ENCODE measurements at places on chromosomes 7 and 10.

DNA sequence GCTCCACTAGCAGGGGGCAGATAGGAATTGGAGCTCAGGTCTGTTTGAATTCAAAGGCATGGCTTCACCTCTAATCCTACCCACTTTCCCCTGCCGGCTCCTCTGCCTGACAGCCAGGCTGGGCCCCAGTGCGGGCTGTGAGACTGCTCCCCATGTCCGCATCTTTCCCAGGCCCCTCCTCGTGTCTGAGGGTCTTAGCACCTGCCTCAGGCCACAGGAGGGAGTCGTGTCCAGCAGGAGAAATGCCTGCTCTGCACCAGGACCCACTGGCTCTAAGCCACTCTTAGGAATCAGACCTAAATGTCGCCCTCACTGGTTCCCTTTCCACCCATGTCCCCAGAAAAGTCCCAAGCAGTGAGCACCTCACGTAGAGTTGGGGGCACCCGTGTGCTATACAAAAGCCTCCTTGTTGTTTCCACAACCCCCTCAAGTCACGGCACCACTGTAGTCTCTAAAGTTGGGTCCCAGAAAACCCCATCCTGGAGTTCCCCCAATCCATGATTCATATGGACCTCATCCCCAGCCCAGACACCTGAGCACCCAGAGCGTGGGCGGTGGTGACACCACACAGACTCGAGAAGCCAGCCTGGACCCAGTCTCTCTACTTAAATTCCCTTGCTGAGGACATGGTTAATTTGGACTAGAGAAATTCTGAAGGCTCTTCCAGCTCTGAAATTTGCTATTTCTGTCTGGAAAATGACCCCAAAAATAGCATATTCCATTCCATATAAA lies 466.4 kb upstream of the ZMIZ1 start:
- DNase-seq: no peak

DNA sequence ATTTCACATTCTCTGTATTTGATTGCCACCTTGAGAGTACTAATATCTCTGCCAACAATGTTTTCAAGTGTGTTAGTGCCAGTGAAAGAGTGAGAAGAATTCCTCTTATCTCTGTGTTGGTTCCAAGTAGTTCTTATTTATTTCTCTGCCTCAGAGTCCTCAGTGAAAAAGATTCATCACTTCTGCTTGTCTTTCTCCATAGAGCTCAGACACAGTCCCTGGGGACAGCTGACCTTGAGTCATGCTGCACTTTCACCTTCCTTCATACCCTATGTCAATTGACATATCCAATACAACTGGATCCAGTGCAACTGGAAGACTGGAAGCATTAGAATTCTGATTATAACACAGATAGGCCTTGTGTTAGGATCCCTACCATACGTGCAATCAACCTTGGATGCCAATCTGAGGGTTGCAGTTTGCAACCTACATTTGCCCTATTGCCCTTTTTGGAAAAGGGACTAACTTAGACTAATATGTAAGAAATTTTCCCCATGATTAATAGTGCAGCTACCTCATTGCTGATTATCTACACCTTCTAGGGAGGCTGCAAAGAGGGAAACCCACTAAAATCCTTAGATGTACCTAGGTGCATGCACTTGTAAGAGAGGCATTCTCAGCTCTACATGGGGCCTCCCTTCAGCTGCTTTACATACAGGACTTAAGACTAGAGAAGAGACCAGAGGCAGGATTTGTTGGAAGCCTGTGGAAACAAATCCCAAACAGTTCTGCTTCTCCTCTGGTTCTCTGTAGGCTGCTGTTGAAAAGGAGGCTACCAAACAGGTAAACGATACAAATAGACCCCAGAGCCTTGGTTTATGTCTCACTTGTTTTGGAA lies 8.4 kb downstream of the IFIT2 start:
- no peak for DNase-seq

DNA sequence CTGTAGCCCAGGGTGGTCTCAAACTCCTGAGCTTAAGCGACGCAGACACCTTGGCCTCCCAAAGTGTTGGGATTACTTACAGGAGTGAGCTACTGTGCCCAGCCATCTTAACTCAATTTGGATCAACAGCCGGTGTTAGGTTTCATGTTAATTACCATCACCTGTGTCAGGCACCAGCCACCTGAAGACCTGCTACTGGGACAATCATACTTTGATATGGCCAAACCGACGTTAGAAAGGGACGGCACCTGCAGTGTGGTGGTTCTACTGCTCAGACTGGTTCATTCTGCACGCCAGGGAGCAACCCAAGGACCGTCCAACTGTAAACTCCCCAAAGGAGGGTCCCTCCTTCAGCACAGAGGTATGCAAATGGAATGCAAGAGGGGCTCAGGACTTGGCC lies 74.2 kb upstream of the CYTH3 start:
- DNase-seq: peak; percentile 26

- no peak for DNase-seq
These were observed 45.5 kb upstream of the CCDC3 start for GRCh38 chr10:13046851-13047528.

DNA sequence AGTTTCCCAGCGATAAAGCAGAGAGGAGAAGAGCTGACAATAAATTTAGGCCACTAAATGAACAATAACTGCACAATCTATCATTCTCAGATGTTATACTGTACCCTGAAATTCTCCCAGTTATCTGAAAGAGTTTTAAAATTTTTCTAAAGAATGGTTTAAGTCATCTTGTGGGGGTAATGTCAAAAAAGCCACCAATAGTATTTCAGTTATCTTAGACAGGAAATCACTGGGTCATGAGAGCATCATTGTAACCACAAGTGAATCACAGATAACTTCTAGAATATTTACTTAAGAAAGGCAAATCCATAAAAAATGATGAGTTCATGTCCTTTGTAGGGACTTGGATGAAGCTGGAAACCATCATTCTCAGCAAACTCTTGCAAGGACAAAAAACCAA lies 147.1 kb downstream of the DNAJB9 start:
- no peak for DNase-seq

- no peak for DNase-seq
These were observed 21.4 kb upstream of the SCIN start for GRCh38 chr7:12549106-12549505.

GRCh38 chr7:76346778-76347177 lies 12.0 kb downstream of the YWHAG start:
- no peak for DNase-seq

DNA sequence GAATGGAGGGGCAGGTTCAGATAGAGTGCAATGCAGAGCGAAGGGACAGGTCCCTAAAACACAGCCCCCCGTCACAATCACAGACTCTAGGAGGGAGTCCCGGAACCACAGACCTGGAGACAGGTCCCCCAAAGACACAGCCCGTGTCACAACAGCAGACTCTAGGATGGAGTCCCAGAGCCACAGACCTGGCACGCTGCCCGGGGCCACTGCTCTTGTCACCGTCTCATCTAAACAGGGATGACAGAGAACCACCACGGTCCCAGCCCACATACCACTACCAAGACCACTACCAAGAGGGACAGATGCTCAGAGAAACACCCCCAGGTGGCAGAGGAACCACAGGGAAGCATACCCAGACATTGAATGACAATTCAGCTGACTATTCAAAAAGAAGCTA lies 183.9 kb downstream of the TCERG1L start:
- no peak for DNase-seq

DNA sequence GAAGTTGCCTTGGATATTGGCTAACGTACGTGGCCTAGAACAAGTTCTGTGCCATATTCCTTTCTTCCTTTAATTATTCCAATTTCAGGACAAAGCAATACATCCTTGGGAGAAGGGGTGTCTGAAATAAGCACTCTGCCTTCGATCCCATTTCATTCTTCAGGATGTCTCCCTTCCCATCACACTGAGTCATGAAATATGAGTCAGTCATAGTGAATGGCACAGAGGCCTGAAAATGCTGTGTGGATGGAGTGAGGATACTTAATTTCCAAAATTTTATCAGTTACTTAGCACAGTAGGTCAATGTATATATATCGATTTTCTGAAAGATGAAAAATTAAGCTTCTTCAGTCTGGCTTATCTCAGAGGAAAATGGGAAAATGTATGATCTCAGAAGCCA lies 19.5 kb downstream of the EVX1 start:
- DNase-seq: no peak

- no peak for DNase-seq
These were observed 696.3 kb upstream of the C7orf33 start for GRCh38 chr7:147894271-147894670.

DNA sequence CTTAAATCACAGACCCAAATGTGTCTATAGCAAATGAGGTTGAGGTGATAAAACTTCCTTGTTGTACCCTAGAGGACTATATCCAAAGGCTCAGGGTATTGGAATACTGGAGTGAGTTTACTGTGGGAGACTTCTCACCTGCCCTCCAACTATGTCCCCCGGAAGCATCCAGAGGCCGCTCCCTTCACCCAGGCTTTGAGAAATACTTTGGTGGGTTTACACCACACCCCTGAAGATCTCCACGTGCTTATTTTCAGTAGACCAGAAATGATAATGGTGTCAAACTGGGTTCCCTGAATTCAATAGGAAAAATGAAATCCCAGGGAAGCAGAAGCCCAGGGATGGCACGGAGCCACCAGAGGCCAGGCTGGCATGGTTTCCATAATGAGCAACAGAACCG lies 31.3 kb upstream of the NANOS1 start:
- DNase-seq: no peak

DNA sequence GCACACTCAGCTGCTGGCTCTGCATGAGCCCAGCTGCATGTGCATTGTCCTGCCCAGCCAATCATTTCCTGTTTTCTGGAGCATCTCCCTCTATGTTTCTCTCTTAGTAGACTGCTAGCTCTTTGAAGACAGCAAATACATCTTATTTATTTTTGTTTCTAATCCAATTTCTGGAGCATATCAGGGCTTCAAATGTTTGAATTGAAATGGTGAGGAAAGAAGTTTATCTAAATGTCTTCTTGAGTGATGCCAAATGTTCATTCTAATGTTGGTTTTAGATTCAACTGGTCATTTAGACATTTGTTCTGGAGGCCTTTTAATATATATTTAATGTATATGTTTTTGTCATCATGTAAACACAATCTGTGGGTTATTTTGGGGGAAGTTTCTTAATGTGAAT lies 141.9 kb downstream of the DNAJB9 start:
- DNase-seq: no peak

GRCh38 chr10:132925071-132925561 lies 17.3 kb downstream of the CFAP46 start:
- DNase-seq: no peak

DNA sequence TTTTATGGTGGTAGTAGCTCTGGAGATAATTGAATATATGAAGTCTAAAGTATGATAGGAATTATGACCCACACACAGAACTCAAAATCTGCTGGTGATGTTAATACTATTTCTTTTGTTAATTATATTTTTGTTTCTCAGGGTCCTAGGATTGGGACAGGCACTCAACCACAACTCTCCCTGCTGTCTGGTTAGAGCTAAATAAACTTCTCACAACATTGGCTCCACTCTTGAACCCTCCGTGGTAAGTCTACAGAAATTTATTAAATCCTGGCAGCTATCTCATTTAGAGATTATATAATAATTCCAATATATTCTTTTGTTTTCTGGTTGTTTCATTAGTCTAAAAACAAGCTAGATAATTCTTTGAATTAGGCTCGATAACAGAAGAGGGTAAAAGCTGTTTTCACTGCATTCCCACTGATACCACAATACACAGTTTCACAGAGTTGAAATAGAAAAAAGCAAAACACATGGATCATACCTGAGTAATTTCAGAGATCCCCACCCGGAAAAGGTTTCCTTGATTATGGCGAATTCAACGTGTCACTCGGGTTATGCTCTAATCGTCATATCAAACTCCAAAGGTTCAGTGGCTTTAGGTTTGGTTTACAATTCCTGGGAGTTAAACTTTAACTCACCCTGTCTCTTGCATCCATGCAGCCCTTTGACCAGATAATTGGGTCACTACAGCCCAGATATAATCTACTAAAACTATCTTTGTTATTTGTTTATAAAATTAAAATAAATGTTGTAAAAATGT lies at the start of gene A1CF:
Gene A1CF (minus strand): TSS at position 531 of the 763 bp plus-strand sequence. CDS start 25,687 bp downstream, outside the sequence.
- no peak for DNase-seq

DNA sequence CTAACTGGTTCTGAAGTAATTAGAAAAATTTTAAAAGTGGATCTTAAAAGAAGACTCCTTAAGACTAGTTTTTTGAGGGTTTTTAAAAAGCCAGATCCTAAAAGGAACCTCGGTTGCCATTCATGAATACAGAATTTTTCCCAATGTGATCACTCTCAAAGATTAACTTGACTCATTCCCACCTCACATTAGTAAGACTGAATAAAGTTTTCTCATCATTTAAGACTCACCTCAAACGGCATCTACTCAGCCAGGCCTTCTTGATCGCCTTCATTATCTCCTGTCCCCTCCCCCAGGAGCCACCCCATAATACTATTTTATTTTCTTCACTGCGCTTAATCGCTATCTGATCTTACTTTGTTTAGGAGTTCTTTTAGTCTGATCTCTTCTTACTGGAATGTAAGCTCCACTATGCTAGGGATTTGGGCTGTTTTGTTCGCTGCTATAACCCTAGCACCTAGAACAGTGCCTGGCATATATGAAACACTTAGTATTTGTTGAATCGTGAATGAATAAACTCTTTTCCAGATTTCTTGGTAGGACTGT lies 55.9 kb upstream of the PCGF5 start:
- DNase-seq: no peak

DNA sequence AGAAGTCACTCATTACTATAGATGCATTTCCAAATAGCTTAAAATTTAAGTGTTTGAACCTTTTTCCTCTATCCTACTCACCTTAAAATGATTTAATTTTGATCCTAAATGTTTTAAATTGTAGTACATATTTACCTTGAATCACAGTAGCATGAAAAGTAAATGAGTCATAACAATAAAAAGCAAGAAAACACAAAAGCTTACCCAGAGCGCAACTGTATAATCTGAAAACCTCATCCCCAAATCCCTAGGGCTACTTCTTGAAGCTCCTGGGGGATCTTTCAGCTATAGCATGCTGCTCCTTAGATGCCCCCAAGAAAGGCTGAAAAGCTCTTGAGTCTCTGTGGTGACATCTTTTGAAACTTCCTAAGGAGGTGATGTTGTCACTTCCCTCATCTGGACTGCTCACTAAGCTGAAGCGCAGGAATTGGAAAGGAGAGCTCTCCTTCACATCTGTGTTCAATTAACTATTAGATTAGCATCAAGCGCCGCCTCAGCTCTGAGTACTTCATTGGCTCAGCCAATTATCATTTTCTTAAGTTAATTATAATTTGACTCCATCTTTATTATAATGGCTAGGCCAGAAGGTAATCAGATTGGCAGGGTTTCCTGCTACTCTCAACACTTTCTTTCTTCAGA lies 60.2 kb downstream of the SEMA3E start:
- DNase-seq: no peak

GRCh38 chr10:108445746-108446145 lies 1281.2 kb upstream of the SORCS1 start:
- no peak for DNase-seq

- DNase-seq: peak; percentile 73
These were observed 38.6 kb upstream of the RSBN1L start for GRCh38 chr7:77657427-77658224.

- DNase-seq: no peak
These were observed 68.1 kb upstream of the NPTX2 start for GRCh38 chr7:98548971-98549370.

Measured in NCI-H1105 treated with DMSO at 0.1 percent for 48 hours (cell line).